Hematopoietic multipotent progenitor cell treated with erythropoietin and hydrocortisone succinate and interleukin-3 and kit ligand, for 17 days (in vitro differentiated cells): ENCODE measurements at places on chromosomes 4 and X.

DNA sequence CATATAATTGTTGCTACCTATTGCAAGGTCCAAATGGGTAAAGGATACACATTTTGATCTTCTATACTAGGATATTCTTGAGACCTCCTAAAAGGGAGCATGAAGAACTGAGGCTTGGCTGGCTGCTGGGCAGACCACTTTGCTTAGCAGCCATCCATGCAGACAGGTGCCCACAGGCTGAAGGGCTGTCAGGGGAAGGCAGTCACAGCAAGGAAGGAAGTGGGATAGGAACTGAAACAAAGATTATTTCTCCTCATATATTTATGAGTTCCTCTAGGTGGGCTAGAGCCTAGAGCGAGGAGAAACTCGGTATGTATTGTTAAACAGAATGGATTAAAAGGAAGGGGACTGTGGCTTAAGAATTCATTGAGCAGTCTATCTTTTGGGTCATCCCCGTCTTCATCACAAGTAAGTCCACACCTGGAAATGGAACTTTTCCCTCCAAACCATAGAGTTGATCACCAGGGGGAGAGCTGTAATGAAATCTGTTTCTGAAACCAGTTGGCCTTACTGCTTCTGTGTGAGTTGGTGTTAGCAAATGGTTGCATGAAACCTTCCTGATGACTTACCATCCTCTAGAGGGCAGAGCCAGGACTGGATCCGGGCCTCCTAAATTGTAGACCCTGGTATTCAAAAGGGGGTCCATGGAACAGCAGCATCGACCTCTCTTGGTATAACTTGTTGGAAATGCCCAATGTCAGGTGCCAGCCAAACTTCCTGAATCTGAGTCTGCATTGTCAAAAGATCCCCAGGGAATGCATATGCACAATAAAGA is 42.3 kb downstream of the AFF2 start:
- no peak for DNase-seq

DNA sequence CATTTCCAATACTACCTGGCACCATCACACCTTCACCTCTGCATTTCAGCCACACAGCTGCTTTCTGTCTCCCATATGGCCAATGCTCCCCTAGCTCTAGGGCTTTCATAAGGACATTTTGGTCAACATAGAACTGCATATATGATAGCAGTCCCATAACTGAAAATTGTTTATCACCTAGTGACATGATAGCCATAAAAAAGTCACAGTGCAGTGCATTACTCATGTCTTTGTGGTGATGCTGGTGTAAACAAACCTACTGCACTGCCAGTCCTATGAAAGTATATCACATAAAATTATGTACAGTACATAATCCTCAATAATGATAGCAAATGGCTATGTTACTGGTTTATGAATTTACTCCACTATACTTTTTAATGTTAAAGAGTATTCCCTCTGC is 221.0 kb downstream of the NAF1 start:
- no peak for DNase-seq

DNA sequence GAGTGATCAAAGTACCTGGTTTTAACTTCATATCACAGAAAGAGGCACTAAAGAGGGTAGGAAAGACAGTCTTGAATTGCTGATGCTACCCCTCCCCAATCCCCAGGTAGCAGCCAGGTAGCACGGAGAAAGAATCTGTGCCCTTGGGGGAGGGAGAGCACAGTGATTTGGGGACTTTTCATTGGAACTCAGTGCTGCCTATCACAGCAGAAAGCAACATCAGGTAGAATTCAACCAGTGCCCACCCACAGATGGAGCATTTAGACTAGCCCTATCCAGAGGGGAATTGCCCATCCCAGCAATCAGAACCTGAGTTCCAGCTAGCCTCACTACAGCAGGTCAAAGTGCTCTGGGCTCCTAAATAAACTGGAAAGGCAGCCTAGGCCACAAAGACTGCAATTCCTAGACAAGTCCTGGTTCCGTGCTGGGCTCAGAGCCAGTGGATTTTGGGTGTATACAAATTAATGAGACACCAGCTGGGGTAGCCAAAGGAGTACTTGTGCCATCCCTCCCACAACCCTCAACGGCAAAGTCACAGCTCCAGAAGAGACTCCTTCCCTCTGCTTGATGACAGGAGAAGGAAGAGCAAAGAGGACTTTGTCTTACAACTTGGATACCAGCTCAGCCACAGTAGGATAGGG is 228.1 kb downstream of the THOC2 start:
- DNase-seq, result no peak

GRCh38 chr4:127732623-127733328 is 2.6 kb downstream of the SLC25A31 start:
- DNase-seq, result no peak
